ENCODE measurements at places on chromosomes 5 and 9. TPM values are rescaled to one million over a fixed set of nuclear protein-coding genes. Genes with fewer than 3 reads are reported as not detected.

Gene GABRP
- total RNA-seq: 1.5 TPM

- DNase-seq: no peak
Observed at GRCh38 chr5:95963650-95964410, 2.2 kb upstream of the ELL2 start.

DNA sequence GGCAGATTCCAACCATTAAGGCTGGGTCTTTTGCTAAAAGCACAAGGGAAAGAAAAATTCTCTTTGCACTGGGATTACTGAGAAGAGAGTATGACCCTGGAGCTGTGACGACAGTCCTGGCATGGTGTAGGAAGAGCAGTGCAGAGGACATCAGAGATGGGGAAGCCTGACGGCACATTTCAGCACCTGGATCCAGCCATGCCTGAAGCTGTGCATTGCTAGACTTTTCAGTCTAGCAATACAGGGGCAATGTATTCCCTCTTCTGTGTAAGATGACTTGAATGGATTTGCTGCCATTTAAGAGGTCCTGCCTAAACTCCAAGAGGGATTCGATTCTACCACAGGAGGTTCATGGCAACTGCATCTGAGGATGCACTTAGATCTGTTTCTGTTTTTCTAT, 12.3 kb upstream of the MRNIP start:
- DNase-seq: no peak

GRCh38 chr9:121399883-121400607, 30.0 kb upstream of the STOM start:
- DNase-seq: no peak

DNA sequence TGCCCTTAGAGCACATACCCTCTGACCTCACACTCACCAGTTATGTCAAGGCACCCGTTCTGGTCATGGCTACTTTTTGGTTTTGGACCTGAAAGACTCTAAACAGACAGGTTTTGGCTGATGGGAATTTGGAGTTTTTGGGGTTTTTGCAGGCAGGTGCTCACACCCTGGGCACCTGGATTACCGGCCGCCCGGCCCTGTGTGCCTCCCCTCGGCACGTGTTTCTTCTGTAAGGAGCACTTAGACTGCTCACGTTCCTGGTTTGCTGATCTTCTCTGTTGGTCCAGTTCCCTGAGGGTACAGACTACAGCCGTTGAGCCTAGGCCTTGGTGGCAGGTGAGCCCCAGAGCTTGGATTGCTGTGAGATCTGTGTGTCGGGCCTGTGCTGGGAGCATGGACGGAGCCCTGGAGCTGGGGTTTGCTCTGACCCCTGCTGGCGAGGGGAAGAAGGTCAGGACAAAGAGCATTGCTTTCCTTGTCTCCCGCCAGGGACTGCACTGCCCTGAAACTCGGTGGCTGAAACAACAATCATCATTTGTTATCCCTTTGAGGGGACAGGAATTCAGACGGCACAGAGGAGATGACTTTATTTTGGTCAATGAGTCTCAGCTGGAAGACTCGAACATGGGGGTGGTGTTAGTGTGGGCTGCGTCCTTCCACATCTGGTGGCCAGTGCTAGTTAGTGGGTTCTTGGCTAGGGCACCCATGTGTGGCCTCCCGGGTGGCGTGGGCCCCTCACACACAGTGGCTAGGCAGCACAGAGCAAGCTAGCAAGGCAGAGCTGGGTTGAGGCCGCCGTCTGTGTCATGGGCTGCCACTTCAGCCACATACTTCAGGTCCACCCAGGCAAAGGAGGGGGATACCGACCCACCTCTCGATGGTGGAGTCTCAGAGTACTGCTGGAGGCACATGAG, 76.4 kb downstream of the EHMT1 start:
- DNase-seq: peak; percentile 89

Gene IFNK
- not detected for total RNA-seq

DNA sequence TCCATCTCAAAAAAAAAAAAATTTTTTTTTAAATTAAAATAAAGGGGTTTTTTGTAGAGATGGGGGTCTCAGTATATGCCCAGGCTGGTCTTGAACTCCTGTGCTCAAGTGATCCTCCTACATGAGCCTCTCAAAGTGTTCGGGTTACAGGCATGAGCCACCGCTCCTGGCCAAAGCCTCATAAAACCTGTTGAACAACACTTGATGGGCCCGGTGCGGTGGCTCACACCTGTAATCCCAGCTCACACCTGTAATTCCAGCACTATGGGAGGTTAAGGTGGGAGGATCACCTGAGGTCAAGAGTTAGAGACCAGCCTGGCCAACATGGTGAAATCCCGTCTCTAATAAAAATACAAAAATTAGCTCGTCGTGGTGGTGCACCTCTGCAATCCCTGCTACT, 7.7 kb upstream of the NPM1 start:
- DNase-seq: no peak

DNA sequence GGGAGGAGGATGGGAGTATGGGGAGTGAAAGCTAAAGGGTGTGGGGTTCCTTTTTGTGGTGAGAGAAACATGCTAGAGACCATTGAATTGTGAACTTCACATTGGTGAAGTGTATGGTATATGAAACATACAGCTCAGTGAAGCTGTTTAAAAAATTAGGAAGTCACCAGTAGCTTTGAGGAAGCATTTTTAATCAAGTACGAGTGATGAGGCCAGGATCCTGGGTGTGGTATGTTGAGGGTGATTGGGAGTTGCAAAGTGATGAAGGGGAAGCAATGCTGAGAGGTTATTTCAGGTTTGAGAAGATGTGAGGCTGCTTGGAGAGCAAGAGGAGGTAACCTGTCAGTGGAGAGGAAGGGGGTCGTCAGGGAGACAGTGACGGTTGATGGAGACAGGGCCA, 22.7 kb upstream of the CLK4 start:
- no peak for DNase-seq

DNA sequence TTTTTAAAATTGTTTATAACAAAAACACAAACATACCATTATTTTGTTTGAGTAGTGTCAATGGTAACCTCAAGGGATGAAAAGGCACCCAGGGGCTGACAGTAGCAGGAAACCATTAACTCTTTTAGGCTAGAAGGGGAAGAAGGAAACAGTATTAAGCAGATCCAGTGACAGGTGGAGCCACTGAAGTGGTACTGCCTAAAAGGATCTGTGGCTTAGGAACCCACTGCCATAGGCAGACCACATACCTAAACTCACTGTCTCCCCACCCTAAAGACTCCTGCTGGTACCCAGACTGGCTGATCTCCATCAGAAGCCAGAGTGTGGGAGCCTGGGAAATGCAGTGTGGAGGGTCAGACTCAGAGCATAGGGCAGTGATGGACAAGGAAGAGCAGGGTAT, 13.5 kb downstream of the RLN1 start:
- DNase-seq: no peak

GRCh38 chr5:54703133-54703532, 185.6 kb downstream of the SNX18 start:
- DNase-seq: no peak

DNA sequence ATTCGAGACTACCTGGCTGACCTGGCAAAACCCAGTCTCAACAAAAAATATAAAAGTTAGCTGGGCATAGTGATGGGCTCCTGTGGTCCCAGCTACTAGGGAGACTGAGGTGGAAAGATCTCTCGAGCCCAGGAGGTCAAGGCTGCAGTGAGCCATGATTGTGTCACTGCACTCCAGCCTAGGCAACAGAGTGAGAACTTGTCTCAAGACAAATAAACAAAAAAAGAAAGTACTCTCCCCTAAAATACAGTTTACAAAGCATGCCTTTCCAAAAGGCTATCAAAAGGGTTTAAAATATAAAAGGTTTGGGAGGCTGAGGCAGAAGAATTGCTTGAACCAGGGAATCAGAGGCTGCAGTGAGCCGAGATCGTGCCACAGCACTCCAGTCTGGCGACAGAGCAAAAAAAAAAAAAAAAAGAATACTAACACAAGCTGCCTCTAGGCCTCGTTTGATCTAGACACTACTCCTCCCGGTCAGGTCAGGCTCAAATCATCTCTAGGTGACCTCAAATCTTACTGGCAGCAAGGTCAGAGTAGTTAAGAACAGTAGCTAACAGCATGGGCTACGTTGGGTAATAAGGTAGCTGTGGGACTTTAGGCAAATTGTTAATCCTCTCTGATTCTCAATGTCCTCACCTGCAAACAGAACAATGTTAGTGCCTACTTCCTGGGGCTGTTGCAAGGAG, 9.3 kb downstream of the NAIF1 start:
- DNase-seq: no peak

Gene GABBR2
- 0.94 TPM for total RNA-seq

DNA sequence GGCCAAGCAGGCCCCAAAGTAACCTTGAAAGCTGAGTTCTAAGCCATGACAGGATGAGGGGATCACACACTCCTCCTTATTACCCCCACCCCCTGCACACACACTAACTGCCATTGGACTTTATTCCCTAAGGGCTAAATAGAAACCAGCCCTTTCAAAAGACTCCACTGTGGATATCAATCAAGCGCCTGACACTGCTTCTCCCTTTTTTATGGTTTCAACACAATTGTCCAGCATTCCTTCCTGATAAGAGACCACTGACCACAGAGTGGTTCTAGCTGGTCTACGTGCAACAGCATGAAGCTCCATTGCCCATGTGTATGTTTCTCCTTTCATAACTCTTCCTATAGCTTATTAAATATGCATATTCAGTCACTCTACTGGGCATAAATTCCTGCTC, 34.7 kb downstream of the PAEP start:
- no peak for DNase-seq

Gene PCDHGB3
- 1.6 TPM for total RNA-seq

Data from H9 (cell line).